Esophagus (tissue), 2 donors: ENCODE measurements at places on chromosomes 7 and 10. TPM values are rescaled to one million over a fixed set of nuclear protein-coding genes. Genes with fewer than 3 reads are reported as not detected.

EEPD1 gene
- polyA plus RNA-seq: 5.5 TPM

GDF2 gene
- not detected for polyA plus RNA-seq

CSGALNACT2 gene
- polyA plus RNA-seq: 3.4 TPM

LMBR1 gene
- polyA plus RNA-seq: 7.0 TPM

ZNF853 gene
- 0.35 TPM for polyA plus RNA-seq

H2BK1 gene
- polyA plus RNA-seq: not detected

OR2A42 gene
- polyA plus RNA-seq: 0.02 TPM

PPA1 gene
- polyA plus RNA-seq: 167 TPM

CNTNAP2 gene
- polyA plus RNA-seq: 0.41 TPM

EN2 gene
- polyA plus RNA-seq: 0.01 TPM

BICC1 gene
- 0.49 TPM for polyA plus RNA-seq

METTL27 gene
- 1.1 TPM for polyA plus RNA-seq

SCIN gene
- polyA plus RNA-seq: 10.4 TPM

AKR1C2 gene
- 37.5 TPM for polyA plus RNA-seq

CHAT gene
- not detected for polyA plus RNA-seq
